ENCODE measurements at places on chromosomes 2 and 18.

DNA sequence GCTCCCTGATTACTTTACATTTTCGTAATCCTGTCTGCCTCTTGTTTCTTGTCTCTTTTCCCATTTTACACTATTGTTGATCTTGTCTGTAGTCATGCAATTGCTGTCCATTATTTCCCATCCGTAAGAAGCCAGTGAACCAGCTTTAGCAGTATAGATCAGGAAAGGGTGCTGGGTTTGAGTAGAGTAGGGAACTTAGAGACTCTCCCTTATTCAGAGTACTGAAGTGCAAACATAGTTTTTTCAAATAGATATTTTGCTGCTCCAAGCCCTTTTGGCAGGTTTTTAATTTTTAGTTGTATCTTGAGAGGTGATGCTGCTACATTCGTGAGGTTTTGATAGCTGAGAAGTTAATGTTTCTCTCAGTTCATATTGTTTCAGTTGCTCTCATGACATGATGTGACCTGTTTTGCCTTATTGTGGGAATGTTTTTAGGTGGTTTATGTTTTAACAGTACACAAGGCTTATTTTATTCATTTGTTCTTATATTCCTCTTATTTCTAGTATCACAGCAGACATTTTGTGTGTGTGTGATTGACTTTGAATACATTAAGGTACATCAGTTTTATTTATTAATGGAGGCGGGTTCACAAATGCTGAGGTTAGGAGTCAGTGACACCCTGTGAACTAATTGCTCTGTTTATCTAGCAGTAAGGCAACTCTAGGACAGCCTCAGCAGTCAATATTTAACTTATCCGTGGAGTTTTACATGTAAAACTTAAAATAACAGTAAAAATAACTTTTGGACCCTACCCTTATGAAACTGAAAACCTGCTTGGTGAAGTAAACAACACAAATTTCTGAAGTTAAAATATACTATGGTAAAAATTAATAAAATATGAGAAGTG is 118.4 kb downstream of the ZNF407 start:
- no peak for DNase-seq

DNA sequence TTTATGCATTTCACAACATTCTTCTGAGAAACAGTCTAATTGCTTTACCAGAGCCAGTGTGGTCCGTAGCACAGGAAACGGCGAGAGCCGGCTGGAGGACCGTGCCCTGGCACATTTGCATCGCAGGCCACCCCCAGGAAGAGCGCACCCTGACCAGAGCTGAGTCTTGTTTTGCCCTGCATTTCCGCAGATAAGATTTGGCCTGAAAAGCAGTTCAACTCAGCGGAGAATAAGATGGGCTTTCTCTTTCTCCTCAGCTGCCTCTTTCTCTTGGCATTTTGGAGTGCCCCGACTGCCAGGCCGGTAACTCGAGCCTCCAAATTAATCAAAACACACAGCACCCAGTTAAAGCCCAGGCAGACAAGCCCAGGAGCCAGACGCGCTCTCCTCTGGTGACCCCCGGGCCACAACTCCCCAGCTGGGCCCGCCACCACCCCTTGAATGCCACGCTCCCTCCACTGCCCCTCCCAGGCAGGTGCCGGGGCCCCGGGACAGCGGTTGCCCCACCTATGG is 464 bp downstream of the COL4A4 start:
- no peak for DNase-seq

GRCh38 chr18:80046011-80046410 is 11.8 kb downstream of the RBFA start:
- no peak for DNase-seq

GRCh38 chr18:3912705-3913104 is 462.7 kb downstream of the TGIF1 start:
- no peak for DNase-seq

DNA sequence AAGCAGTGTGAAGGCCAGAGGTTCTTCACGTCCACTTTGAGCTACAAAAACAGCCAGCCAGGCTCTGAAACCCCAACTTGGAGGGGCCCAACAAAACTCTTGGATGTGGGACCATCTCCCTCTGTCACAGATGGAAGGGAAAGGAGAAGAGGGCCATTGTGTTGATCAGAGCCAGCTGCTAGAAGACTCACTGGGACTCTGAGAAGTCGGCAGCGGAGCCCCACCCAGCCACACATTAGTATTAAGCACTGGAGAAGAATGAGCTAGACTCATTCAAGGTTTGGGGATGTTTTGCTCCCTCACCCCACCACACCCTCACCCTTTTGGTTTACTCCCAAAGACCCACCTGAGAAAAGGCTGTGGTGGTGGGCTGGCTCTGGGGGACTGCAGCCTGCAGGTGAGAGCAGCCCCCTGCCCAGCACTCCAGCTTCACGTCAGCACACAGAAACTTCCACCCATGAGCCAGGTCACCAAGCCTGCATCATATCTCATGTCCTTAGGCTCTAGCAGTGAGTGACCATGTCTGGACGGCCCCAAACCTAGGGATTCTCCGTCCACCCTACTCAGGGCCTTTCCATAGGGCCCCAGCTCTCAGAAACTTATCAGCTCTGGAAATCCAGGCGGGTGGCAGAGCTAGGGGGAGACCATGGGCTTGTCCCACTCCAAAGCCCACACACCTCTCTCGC is 12.6 kb downstream of the TEX51 start:
- DNase-seq = no peak

- no peak for DNase-seq
Observed at GRCh38 chr18:11497585-11497984, 111.8 kb upstream of the SLC35G4 start.

DNA sequence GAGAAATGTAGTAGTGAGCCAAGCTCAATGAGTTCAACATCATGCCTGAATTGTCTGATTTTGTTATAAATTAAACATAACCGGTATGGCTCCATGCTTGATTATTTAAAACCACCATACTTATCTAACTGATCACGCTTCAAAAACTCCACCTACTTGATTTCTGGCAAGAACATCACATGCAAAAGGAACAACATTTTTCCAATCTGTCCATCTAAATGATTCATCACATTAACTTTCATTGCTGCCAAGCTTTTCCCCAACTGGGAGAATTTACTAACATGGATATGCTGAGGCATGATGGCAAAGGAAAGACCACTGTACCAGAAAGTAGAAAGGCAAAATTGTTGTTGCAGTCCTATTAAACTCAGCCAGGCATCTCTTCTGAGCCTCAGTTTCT is 286.8 kb downstream of the TRIB2 start:
- DNase-seq = no peak

GRCh38 chr2:144989579-144990270 is 469.8 kb upstream of the ZEB2 start:
- no peak for DNase-seq

- DNase-seq = no peak
Observed at GRCh38 chr2:21314322-21314835, 190.6 kb downstream of the TDRD15 start.

GRCh38 chr18:26655525-26656430 is 107.4 kb upstream of the KCTD1 start:
- DNase-seq = no peak

- no peak for DNase-seq
Observed at GRCh38 chr2:56009758-56010458, 86.3 kb upstream of the EFEMP1 start.

DNA sequence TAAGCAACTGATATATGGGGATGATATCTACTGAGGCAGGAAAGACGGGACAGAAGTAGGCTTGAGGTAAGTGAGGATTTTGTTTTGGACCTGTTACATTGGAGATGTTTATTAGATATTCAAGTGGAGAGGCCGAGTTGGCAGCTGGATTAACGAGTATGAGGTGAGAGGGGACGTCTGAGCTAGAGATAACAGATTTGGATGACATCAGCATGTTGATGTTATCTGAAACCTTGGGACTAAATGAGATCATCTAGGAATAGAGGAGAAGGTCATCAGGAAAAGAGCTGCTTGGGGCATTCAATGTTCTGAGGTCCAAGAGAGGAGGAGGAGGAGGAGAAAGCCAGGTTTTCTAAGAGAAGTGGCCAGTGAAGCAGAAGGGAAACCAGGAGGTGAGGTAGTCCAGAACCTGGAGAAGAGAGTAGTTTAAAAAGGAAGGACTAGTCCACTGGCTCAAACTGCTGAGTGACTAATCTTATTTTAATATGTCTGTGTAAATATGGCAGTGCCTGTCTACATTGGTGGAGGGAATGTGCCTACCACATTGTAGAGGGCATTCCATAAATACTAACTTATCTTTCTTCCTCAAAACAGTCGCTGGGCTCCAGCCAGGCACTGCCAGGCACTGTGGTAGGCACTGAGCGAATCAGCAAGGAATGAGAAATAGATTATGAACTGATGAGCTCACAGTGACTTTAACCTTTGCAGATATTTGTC is 488.3 kb downstream of the DLGAP1 start:
- DNase-seq = no peak

DNA sequence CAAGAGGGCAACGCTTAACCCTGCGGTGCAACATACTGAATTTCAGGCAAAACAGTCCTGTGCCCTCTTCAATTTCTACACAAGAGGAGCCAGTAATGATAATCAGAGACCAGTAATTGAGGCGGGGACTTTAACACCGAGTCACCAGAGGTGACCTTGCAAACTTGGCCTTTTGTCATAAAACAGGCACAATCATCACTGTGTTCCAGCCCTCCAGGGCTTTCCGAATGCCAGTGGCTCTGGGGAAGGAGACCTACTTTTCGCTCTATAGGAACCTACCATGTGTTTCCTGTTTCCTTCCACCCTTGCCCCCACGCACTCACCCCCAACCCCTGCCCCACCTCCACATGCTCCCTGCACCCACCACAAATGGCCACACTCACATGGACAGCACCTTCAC is 47.2 kb upstream of the LOXHD1 start:
- DNase-seq = no peak

- DNase-seq = no peak
Observed at GRCh38 chr2:86195808-86196387, 636 bp upstream of the IMMT start.

DNA sequence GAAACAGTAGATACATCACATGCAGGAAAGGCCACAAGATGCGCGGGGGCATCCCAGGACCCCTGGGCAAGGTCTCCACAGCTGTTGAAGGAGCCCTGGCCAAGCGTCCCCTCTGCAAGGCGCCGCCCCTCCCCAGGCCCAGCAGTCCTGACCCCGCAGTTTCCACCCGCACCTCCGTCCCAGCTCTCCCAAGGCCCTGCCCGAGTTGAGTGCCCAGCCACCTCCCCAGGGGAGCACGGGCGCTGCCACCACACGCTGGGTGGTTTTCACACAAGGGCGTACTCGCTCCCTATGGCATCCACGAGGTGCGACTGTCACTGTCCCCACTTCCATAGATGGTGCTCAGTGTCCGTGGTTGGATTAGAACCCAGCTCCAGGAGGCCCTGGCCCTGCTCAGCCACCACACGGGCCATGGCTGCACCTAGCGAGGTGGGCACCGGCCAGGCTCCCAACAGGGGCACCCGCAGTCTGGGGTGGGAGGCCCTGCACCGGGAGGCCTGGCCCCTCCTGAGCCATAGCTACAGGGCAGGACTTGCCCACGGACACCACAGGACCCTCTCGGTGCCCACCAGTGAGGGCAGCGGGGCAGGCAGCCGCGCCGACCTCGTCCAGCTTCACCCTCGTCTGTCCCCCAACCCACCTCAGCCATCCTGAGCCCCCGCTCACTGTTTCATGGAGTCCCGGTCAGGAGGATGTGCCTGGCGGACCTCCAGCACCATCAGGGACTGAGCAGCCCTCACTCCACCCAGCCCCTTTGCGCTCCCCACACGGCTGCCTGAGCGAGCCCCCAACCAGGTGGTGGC is 36.0 kb downstream of the KIF1A start:
- DNase-seq = no peak

DNA sequence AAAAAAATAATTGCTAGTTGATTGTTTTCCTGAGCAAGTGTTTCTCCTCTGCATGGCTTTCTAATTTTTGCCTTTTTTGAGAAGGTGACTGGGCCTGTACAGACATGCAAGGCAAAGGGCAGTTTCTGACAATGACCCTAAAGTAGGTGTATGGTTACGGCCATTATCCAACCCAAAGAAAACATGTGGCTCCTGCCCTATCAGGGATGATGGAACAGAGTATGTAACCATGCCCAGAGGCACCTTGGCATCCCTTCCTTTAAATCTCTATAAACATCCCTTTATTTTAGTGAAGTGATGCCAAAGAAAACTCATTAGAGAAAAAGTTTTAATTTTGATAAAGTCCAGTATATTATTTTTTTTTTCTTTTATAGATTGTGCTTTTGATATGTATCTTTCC is 217.5 kb downstream of the LPIN1 start:
- no peak for DNase-seq

DNA sequence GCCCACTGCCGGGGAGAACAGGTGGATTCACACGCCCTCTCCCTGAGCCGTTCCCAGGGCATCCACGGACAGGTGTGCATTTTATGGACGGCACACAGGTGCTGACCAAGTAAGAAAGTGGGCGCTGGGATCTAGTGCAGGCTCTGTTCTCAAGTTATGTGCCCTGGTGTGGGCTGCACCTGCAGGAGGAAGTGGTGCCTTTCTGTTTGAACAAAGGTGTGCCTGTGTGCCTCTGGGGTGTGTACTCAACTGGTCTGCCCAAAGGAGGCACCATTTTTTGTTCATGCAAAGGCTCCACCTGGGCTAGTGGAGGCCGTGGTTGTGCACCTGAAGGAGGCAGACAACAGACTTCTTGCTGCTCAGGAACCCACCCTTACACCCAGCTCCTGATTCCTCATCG is 88.2 kb upstream of the HK2 start:
- DNase-seq = no peak

GRCh38 chr2:32369222-32369621 is 12.4 kb downstream of the BIRC6 start:
- no peak for DNase-seq

GRCh38 chr18:79844999-79845563 is 47.3 kb downstream of the KCNG2 start:
- no peak for DNase-seq

DNA sequence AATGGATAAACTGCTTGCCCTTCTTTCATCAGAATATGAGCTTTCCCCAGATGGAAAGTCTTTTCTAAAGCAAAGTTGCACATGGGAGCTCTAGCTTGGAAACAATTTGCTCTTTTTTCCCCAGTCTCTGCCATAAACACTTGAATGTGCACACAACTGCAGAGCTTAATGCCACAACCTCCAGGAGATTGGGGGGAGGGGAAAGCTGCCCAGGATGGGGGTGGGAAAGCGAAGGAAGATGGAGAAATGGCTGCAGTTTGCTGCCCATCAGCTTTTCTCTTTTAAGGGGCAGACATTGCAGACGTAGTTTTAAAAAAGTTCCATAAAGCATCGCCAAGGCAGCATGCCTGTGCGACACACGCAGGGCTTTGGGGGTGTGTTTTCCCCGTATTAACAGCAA is 1.5 kb downstream of the ACKR3 start:
- no peak for DNase-seq

- no peak for DNase-seq
Observed at GRCh38 chr2:96502891-96503636, 2.1 kb downstream of the NEURL3 start.

GRCh38 chr2:86323273-86324021 is 14.0 kb downstream of the REEP1 start:
- no peak for DNase-seq
